ENCODE measurements at places on chromosomes 4 and X.

DNA sequence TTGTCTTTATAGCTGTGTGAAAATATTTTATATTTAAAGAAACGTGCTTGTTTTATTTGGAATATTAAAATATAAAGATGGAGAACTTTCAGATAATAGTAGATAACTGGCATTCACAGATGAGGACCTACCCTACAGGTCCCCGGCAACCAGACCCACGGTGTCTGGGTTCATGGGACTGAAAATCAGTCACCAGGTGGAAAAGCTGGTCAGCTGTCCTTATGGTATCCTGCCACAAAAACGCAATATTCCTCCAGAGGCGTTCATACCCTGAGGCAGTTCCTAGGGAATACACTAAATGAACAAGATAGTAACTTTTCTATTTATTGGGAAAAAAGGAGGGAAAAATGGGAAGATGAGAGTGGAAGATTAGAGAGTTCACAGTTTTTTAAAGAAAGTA lies 1.2 kb downstream of the TLR6 start:
- DNase-seq = no peak

DNA sequence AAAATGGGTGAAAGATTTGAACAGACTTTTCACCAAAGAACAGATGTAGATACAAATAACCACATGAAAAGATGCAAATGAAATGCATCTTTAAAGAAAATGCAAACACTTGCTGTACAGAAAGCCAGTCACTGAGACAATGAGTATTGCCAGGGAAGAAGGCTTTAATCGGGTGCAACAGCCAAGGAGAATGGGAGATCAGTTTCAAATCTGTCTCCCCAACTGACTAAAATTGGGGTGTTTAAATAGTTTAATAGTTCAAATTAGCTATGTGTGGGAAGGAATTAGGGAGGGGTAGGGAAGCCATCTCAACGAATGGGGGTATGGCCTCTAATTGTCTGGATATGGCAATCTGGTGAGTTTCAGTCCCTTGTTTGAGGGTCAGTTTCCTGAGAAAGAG lies 295.4 kb downstream of the PTTG2 start:
- DNase-seq = no peak

GRCh38 chr4:2837904-2838496 lies 5.6 kb upstream of the ADD1 start:
- peak; percentile 94 for DNase-seq

GRCh38 chr4:2348786-2349185 lies 69.7 kb downstream of the ZFYVE28 start:
- no peak for DNase-seq

GRCh38 chr4:174650711-174651355 lies 128.5 kb upstream of the HPGD start:
- DNase-seq = no peak

DNA sequence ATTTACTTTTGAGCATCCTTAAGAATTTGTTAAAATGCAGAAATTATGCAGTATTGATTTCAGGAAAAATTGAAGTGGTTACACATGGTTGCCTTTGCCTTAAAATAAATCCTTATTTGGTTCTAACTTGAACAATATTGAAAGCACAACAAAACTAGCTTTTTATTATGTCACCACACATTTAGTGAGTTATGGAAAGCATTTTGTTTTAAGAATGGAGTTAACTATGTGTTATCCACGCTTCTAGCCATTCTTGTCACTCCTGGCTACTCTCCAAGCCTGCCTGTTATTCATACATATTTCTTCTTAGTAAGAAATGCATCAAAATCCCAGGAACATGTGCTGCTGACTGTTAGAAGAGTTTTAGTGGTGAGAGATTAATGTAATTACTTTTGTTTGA lies 73.9 kb downstream of the FAT4 start:
- DNase-seq = peak; percentile 78

DNA sequence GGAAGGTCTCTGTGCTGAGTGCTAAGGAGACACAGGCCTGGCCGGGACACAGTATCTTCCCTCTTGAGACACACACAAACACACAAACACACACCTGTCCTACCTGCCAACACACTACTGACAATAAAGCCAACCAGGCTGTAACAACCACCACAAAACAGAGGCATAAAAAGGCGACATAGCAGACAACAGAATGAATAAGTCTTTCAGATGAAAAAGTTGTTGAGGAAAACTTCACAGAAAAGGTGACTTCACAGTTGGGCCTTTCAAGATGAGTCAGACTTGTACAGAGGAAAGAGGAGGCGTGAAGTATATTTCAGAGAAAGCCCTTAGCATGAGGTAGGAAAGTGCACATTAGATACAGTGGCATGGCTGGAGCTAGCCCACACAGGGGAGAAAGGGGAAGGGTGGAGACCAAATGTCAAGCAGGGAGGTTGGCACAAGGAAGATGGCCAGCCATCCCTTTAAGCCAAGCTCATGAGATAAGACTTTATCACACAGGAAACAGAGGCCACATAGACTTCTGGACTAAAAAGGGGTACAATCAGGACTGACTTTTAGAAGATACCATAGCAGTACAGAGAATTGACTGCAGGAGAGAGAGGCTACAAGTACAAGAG lies 54.0 kb downstream of the SLC9A7 start:
- no peak for DNase-seq

DNA sequence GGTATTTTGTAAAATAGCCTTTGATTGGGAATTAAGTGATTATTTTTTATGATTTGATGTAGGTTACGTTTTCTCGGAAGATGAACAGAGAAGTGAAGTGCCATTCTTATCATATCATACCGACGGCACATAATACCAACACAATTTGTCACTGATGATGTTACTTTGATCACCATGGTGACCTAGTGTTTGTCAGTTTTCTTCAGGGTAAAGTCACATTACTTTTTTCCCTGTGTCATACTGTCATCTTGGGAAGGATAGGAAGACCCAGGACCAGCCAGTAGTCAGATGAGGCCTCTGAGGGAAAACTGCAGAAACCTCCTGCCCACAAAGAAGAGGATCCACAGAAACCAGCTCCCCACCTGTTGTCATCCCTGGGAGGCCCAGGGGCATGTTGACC lies 1.3 kb upstream of the MAGEC1 start:
- DNase-seq = no peak

GRCh38 chr4:41319553-41319952 lies 62.8 kb downstream of the UCHL1 start:
- DNase-seq = no peak

DNA sequence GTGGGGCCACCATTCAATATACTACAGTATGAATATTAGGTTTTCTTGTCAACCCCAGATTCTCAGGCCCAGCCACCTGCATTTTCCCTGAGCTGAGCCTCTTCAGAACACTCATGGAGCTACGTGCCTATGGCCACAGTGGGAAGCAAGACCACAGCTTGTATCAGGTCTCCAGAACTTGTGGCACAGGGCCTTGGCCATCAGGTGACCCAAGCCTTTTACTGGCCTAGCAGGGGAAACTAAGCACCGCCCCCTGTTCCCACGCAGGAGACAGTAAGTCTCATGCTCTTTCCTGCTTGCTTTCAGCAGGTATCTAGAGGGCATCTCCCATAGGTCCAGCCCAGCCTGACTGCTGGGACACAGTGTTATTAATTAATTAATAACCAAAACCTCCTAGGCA lies 138.4 kb upstream of the MAMLD1 start:
- no peak for DNase-seq

GRCh38 chr4:8252301-8253173 lies 17.0 kb upstream of the HTRA3 start:
- DNase-seq = peak; percentile 32

All from osteoblast (primary cell).